ENCODE measurements at places on chromosomes 12 and 14. TPM values are rescaled to one million over a fixed set of nuclear protein-coding genes. Genes with fewer than 3 reads are reported as not detected.

DNA sequence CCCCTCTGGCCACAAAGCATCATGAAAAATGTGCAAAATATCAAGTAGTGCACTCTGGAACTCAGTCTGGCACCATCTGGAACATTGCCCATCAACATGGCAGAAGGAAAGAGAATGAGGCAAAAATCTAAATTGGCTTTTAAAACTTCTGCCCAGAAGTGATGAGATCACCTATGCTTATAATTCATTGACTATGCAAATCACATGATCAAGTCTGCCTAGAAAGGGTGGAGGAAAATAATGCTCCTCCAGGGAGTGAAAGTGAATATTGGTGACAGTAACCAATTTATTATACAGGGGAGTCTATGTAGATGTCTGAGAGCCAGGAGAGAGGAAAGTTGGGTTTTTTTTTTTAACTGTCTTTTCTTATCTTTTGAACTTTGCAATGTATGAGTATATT is 73.3 kb upstream of the HIF1A start:
- no peak for DNase-seq
- no peak overlapping the region for H3K27ac ChIP-seq
- H3K4me1 ChIP-seq: no peaks in the 10 kb centered on the region
- no peaks in the 10 kb centered on the region for H3K27me3 ChIP-seq
- no peaks in the 10 kb centered on the region for H3K36me3 ChIP-seq

- H3K27ac ChIP-seq: no peak overlapping the region
- no peak for DNase-seq
- H3K27me3 ChIP-seq: no peaks in the 10 kb centered on the region
- no peak overlapping the region for H3K4me3 ChIP-seq
These were observed 1002.3 kb downstream of the TMEM121 start for GRCh38 chr14:106528717-106529116.

GRCh38 chr14:68916358-68916941 is 62.7 kb downstream of the ACTN1 start:
- no peaks in the 10 kb centered on the region for H3K27me3 ChIP-seq
- no peaks in the 10 kb centered on the region for H3K36me3 ChIP-seq
- no peak overlapping the region for H3K4me3 ChIP-seq
- DNase-seq: no peak

DNA sequence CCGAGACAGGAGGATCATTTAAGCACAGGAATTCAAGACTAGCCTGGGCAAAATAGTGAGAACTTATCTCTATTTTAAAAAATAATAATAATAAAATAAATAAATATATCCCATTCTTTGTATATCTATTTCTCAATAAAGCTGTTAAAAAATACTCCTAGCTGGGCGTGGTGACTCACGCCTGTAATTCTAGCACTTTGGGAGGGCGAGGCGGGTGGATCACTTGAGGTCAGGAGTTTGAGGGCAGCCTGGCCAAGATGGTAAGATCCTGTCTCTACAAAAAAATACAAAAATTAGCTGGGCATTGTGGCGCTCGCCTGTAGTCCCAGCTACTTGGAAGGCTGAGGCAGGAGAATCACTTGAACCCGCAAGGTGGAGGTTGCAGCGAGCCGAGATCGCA is 75.7 kb upstream of the TBX3 start:
- no peaks in the 10 kb centered on the region for H3K27me3 ChIP-seq
- H3K27ac ChIP-seq: no peak overlapping the region
- no peaks in the 10 kb centered on the region for H3K36me3 ChIP-seq
- no peak overlapping the region for H3K4me3 ChIP-seq
- H3K4me1 ChIP-seq: no peaks in the 10 kb centered on the region

DNA sequence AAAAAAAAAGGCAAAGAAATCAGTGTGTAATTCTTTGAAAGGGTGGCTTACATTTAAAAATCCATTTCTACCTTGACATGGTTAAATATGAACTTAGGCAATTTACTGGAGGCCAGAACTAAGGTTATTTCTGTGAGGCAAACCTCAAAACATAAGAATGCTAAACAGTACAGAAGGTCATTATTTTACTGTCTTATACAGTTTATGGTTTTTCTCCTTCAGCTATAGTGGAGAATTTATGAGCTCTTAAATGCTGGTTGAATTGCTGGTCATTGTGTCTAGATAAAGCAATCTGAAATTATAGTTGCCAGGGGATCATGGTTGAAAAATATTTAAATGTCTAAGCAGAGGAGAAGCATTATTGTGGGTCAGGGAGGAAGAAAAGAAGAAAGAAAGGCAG is 70.5 kb downstream of the TRIM9 start:
- H3K36me3 ChIP-seq: no peaks in the 10 kb centered on the region
- DNase-seq: no peak
- no peaks in the 10 kb centered on the region for H3K27me3 ChIP-seq
- no peak overlapping the region for H3K27ac ChIP-seq
- H3K4me1 ChIP-seq: no peaks in the 10 kb centered on the region
- H3K4me3 ChIP-seq: no peak overlapping the region

GRCh38 chr14:104142136-104142945 is 4.0 kb downstream of the KIF26A start:
- H3K4me1 ChIP-seq: peaks cover 17% of the 10 kb centered on the region
- no peak overlapping the region for H3K4me3 ChIP-seq
- no peaks in the 10 kb centered on the region for H3K36me3 ChIP-seq
- H3K27ac ChIP-seq: no peak overlapping the region
- no peaks in the 10 kb centered on the region for H3K27me3 ChIP-seq

DNA sequence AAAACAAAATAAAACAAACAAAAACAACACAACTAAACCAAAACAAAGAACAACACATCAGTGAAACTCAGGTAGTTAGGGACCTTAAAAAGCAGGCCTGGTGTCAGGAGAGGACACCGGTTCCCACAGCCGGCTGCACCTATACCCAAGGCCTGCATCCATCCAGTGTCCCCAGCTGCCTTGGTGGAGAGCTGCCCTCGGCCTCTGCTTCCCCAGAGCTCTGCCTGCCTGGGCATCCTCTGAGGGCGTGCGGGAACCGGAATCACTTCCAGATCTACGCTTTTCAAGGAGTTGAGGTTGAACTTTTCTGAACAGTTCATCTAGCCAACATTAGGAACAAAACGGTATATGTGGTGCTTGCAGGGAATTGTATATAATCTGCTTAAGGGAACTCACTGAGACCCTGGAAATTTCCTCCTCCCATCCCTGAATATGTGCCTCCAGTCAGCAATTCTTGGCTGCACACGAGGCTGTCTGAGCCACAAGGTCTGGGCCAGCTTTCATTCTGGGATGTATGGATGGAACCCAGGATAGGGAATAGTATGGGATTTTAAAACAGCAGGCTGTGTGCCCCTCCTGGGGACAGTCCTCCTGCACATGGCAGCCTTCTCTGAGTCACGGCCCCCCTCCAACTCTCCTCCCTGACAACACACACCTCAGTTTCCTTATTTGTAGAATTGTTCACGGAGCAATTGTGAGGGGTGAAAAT is 319.0 kb upstream of the RTL1 start:
- DNase-seq: no peak
- H3K27ac ChIP-seq: no peak overlapping the region
- no peaks in the 10 kb centered on the region for H3K4me1 ChIP-seq
- H3K4me3 ChIP-seq: no peak overlapping the region

GRCh38 chr14:89598548-89599186 is 181.6 kb upstream of the FOXN3 start:
- H3K4me1 ChIP-seq: no peaks in the 10 kb centered on the region
- H3K4me3 ChIP-seq: no peak overlapping the region
- no peak overlapping the region for H3K27ac ChIP-seq
- DNase-seq: no peak
- no peaks in the 10 kb centered on the region for H3K27me3 ChIP-seq

GRCh38 chr12:113058553-113058952 is 2.0 kb downstream of the DTX1 start:
- no peaks in the 10 kb centered on the region for H3K36me3 ChIP-seq
- H3K4me3 ChIP-seq: peak overlapping the region; percentile 88
- peaks cover 12% of the 10 kb centered on the region for H3K27me3 ChIP-seq
- H3K27ac ChIP-seq: peak overlapping the region; percentile 87

- no peak overlapping the region for H3K27ac ChIP-seq
- H3K36me3 ChIP-seq: no peaks in the 10 kb centered on the region
- H3K4me3 ChIP-seq: no peak overlapping the region
- H3K27me3 ChIP-seq: no peaks in the 10 kb centered on the region
- DNase-seq: no peak
These were observed 127.2 kb upstream of the GZMB start for GRCh38 chr14:24761141-24761540.

DNA sequence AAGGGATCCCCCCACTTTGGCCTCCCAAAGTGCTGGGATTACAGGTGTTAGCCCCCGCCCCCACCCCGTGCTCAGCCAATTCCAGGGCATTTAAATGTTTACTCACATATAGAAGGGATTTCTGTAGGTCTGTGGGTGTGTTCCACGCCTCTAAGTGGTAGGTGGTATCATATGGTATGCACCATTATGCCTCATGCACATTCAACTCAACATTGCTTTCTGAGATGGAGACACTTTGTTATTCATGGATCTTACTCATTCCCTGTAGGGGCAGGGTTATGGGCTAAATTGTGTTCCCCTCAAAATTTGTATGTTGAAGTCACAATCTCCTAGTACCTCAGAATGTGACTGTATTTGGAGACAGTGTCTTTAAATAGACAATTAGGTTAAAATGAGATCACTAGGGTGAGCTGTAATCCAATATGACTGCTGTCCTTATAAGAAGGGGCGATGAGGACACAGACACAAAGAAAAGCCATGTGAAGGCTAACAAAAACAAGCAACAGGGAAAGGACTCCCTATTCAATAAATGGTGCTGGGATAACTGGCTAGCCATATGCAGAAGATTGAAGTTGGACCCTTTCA is 200.6 kb downstream of the EFCAB11 start:
- H3K27ac ChIP-seq: no peak overlapping the region
- DNase-seq: no peak
- H3K4me3 ChIP-seq: no peak overlapping the region
- H3K4me1 ChIP-seq: no peaks in the 10 kb centered on the region
- H3K27me3 ChIP-seq: no peaks in the 10 kb centered on the region

DNA sequence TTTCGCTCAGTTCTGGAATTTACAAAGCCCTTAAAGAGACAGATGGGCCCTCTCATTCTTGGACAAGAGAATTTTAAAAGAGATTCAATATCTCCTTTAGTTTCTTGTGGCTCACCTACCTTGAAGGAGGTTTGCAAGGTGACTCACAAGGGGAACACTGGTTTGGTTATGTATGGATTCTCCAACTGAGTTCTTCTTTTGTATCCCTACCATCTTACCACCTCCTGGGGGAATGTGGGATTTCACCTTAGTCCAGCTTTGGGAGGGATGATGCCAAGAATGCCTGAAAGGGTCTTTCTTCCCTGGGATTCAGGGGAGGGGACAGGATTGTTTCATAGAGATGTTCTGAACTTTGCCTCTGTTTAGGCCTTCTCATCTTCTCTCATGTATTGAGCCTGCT is 3.7 kb downstream of the PPP4R4 start:
- DNase-seq: no peak
- no peak overlapping the region for H3K4me3 ChIP-seq
- H3K27me3 ChIP-seq: no peaks in the 10 kb centered on the region
- peaks cover 5% of the 10 kb centered on the region for H3K4me1 ChIP-seq
- no peak overlapping the region for H3K27ac ChIP-seq
- no peaks in the 10 kb centered on the region for H3K36me3 ChIP-seq

DNA sequence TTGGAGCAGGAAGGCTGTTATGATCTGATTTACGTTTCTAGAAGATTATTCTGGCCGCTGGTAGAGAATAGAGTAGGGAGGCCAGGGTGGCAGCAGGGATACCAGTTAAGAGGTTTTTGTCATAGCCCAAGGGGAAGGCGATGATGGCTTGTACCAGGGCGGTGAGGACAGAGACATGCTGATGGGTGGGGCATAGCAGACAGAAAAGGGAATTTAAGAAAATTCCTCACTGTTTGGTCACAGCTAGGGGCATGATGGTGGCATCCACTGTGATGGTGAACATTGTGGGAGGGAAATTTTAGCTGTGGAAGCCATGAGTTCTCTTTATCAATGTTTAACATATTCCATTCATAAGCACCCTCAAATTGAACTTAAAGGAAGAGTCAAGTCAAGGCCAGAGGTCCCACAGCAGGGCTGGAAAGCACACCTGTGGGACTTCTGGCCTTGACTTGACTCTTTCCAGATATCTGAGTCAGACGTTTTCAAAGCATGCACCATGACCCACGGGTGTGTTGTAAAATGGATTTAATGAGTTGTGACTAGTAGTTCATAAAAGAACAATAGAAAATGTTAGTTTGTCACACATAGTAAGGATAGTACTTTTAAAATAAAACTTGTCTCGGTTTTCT is 134.6 kb downstream of the CHST11 start:
- no peaks in the 10 kb centered on the region for H3K36me3 ChIP-seq
- no peaks in the 10 kb centered on the region for H3K27me3 ChIP-seq
- H3K4me3 ChIP-seq: no peak overlapping the region
- no peaks in the 10 kb centered on the region for H3K4me1 ChIP-seq
- DNase-seq: no peak
- H3K27ac ChIP-seq: no peak overlapping the region

DNA sequence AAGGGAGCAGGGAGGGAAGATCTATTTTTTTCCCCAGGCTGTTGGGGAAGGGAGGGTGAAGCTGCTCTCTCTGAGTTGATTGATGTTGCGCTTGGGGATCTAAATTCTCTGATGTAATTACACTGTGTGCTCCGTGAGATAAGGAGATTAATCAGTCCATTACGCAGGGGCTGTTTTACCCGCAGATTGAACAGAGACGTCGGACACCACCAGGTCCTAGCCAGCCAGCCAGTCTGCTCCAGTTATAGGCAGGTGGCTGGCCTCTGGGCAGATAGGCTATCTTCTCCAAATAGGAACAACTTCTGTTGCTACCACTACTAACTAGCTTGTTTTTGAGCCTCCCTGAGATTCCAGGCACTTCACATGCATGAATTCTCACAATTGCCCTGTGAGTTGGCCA is 91.1 kb downstream of the SRRM4 start:
- no peak overlapping the region for H3K4me3 ChIP-seq
- H3K4me1 ChIP-seq: no peaks in the 10 kb centered on the region
- no peaks in the 10 kb centered on the region for H3K27me3 ChIP-seq
- DNase-seq: no peak

GRCh38 chr14:79630288-79630960 is 580.9 kb downstream of the DIO2 start:
- no peaks in the 10 kb centered on the region for H3K27me3 ChIP-seq
- H3K27ac ChIP-seq: no peak overlapping the region
- H3K4me1 ChIP-seq: no peaks in the 10 kb centered on the region
- no peak overlapping the region for H3K4me3 ChIP-seq

- no peaks in the 10 kb centered on the region for H3K27me3 ChIP-seq
- H3K4me1 ChIP-seq: no peaks in the 10 kb centered on the region
- no peak overlapping the region for H3K27ac ChIP-seq
- DNase-seq: no peak
- no peak overlapping the region for H3K4me3 ChIP-seq
These were observed 131.7 kb downstream of the LLPH start for GRCh38 chr12:65998536-65999530.

- no peaks in the 10 kb centered on the region for H3K36me3 ChIP-seq
- no peak overlapping the region for H3K4me3 ChIP-seq
- no peak for DNase-seq
- no peak overlapping the region for H3K27ac ChIP-seq
- H3K4me1 ChIP-seq: no peaks in the 10 kb centered on the region
- no peaks in the 10 kb centered on the region for H3K27me3 ChIP-seq
These were observed 33.3 kb downstream of the COCH start for GRCh38 chr14:30907659-30908057.

ENDOU gene
- total RNA-seq: not detected

CD163L1 gene
- total RNA-seq: 194 TPM

GPRC5D gene
- not detected for total RNA-seq

IKZF4 gene
- total RNA-seq: 3.1 TPM

GARIN6 gene
- not detected for total RNA-seq

FBXL14 gene
- 20.4 TPM for total RNA-seq

RNASE2 gene
- not detected for total RNA-seq

OASL gene
- total RNA-seq: 1.2 TPM

RITA1 gene
- total RNA-seq: 31.8 TPM

GPR68 gene
- 1.5 TPM for total RNA-seq

IRAK3 gene
- total RNA-seq: 10.2 TPM
